Activated T-cell treated with anti-CD3 and anti-CD28 coated beads for 24 hours (primary cell): ENCODE measurements at places on chromosomes 7 and 10.

GRCh38 chr10:35416619-35417312, 80.5 kb downstream of the CCNY start:
- no peak for DNase-seq

DNA sequence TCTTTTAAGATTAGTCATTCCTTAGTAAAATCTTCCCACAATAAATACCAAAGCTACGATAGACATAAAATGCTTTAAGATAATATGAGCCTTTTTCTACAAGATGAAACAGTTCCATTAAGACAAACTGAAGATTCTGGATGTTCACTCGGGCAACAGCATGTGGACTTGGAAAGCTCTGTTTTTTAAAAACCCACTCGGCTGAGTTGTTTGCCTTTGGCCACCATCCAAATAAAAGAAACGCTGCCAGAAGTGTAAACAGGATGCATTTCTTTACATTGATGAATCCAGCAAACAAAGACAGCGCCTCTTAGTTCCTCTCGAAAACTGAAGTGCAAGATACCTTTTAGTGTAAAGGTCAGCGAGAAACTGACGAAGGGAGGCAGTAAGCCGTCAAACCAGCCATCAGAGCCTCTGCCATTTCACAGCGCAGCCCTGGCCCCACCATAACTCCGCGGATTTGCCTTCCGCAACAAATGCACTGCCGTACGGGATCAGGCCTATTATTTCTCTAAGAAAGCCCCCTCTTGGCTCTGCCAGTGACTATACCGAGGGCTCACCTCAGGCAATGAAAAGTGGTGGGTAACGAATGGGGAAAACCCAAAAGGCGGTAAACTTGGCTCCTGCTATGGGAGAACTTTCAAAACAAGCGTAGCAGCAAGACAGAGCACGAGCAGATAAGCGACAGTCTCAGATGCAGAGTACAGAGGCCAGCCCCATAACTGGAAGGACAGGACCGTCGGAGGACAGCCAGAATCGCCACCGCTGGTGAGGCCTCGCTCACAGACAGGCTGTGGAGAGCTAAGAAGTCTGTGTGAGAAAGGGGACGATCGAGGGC, 41.4 kb downstream of the GNA12 start:
- no peak for DNase-seq

GRCh38 chr10:43082746-43083145, 5.9 kb downstream of the RET start:
- DNase-seq = no peak

- DNase-seq = no peak
Measured at GRCh38 chr10:13390604-13391522, 42.8 kb upstream of the SEPHS1 start.

DNA sequence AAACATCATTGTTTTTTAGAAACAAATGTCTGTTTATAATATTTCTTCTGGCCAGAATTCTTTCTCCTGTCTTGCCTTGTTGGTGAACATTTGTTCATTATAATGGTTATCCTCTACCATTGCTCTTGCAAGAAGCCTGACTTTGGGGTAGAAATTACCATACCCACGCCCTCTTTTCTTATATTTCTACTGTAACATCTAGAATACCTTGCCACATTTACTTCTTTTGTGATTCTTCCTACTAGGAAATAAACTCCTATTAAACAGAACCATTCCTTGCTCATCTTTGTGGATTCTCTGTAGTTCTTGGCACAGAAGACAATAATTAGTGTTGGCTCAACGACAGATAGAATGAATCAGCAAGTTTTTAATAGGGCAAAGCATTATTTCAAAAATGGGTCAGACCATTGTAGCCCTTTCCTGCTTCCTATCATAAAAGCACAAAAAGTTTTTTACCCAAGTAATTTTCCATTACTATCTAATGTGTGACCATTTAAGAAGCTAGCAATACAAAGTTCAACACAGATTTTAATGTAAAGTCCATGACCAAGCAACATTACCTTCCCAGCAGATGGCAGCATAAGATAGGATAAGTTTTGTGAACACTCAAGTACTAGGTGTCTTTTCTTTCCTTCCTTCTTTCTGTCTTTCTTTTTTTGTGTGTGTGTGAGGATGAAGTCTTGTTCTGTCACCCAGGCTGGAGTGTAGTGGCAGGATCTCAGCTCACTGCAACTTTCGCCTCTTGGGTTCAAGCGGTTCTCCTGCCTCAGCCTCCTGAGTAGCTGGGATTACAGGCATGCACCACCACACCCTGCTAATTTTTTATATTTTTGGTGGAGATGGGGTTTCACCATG, 270.4 kb downstream of the HGF start:
- no peak for DNase-seq

DNA sequence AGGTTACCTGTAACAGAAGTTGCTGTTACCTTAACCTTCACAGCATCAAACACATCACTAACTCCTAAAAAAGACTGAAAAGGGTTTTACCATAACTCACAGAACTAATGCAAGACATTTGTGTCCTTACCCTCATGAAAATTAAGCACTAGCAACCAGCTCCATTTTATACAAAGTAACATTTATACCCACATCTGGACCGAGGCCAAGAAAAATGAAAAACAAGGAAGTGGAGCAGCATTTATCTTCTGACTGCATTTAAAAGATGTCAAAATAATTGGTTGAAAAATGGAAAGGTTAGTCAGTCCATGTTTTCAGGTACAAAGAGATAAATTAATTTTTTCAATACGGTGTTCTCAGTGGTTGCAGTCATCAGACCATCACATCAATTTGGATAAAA, 3.1 kb upstream of the RBP4 start:
- no peak for DNase-seq

GRCh38 chr10:103649654-103650423, 156.3 kb downstream of the NEURL1 start:
- no peak for DNase-seq

GRCh38 chr7:657565-658119, 68.9 kb upstream of the DNAAF5 start:
- DNase-seq = no peak

DNA sequence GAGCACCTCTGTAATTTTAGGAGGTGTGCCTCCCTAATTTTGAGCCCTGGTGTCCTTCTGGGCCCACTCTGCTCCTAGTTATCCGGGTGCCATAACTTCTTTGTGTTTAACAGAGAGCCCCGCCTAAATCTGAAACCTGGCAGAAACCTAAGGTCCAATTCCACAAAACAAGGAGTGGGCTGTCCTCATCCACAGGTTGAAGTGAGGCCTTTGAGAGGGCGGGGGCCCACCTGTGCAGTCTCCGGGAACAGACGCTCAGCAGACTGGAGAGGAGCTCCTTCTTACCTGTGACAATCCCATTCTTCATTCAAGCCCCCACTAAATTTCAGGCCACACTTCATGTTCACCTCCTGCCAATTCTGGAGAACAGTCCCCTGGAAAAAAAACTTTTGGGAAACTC, 10.9 kb downstream of the TMEM72 start:
- DNase-seq = no peak

DNA sequence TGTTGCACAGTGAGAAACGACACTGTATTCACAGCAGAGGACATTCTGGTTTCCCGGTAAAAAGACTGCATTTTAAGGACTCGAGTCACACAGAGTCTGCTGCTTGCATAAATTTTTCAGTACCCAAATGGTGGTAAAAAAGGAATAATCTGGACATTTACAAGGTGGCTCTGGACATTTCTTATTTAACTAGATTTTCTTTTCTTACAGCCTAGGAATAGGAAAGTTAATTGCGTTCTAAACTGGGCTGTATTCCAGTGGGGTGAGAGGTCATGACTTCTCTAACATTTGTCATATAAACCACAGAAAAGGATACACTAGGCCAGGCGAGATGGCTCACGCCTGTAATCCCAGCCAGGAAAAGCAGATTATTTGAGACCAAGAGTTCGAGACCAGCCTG, 237.5 kb upstream of the KLF6 start:
- no peak for DNase-seq

DNA sequence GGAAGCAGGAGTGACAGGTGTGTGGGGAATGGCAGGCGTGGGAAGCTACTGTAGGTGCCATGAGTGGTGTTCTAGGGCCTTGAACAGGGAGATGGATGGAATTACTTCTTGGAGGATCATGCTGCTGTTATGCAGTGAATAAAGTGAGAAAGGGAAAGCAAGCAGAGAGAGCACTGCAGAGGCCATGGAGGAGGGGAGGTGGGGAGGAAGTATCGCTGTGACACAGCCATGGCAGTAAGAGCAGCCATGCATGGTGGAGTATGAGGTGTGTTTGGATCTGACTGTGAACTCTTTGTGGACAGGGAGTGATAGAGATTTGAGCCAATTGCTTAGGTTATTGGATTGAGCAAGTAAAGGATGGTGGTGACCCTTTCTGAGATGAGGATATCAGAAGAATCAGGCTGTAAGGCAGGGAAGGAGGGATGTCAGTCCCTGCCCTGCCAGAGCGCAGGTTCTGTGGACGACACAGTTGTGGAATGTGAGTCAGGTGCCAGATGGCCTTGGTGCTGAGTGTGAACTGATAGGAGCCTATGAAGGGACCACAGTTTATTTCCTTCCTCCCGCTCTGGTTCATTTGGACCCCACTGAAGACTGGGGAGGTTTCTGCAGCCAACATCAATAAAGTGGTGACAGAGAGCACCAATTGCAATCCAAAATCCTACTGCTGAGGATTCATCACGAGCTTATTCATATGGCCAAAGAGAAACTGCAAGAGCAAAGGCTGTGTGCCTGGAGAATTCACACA, 105.5 kb upstream of the TMEM72 start:
- DNase-seq = no peak
